ENCODE measurements at places on chromosomes 4 and X. TPM values are rescaled to one million over a fixed set of nuclear protein-coding genes. Genes with fewer than 3 reads are reported as not detected.

Gene FAM149A
- total RNA-seq: 2.9 TPM

Gene KCNIP4
- not detected for total RNA-seq

Gene SSX1
- total RNA-seq: not detected

Gene ZCCHC4
- total RNA-seq: 6.9 TPM

Gene CABS1
- not detected for total RNA-seq

Gene TRIM60
- total RNA-seq: not detected

Gene ANK2
- total RNA-seq: 127 TPM

Gene NMU
- total RNA-seq: not detected

Gene GDI1
- total RNA-seq: 42.9 TPM

Gene PNMA3
- total RNA-seq: not detected

Gene HMGB2
- total RNA-seq: 61.6 TPM

DNA sequence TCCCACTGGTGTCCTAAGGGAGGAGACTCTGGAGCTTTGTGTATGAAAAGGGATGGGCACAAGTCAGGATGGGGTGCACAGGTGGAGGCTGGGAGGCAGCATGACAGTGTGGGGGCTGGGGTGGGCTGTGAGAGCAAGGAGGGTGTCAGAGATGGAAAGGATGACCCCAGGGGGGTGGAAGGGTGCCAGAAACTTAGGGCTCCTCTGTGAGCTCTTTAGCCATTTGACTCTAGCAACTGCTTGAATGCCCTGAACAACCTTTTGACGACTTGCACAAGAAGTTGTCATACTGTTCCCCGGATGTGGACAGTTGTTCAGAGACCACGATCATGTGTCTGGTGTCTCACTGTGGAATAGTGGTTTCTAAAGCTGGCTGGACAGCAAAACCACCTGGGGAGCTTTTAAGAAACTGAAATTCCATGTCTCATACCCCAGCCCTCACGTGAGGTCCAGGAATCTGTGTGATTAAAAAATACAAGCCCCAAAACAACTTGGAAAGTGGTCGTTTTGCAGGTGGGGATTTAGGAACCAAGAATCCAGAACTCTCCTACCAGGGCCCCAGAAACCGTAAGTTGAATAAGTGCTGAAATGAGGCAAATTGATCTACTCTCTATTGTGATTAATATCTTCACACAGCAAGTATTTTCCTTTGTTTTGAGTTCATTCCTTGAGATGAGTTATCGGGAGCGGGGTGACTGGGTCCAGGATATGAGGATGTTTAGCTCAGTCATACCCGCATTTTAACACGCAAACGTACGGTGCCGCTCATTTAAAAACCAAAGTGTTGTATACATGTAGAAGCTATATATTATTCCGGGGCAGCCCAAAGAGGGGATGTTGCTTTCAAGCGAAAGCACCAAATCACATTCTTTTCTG lies 3.4 kb downstream of the RHOH start:
- no peak for DNase-seq

- DNase-seq: no peak
Measured at GRCh38 chr4:23881674-23882337, 8.0 kb downstream of the PPARGC1A start.

DNA sequence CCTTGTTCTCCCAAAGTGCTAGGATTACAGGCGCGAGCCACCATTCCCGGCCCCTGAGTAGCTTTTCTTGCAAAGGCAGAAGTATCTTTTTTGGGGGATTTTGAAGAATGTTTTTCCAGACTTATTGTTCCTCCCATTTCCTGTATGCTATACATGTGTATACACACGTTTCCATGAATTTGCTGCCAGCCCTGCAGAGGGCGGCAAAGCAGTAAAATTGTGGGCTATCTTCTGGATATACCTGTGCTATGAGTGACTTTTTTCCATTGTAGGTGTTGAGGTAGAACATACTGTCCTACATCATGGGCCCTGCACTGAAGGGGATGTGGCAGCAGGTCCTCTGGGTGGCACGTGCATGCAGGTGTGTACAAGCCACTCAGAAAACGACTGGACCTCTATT lies 16.9 kb upstream of the MED28 start:
- DNase-seq: no peak

- no peak for DNase-seq
Measured at GRCh38 chrX:111260451-111260850, 9.8 kb downstream of the CAPN6 start.

DNA sequence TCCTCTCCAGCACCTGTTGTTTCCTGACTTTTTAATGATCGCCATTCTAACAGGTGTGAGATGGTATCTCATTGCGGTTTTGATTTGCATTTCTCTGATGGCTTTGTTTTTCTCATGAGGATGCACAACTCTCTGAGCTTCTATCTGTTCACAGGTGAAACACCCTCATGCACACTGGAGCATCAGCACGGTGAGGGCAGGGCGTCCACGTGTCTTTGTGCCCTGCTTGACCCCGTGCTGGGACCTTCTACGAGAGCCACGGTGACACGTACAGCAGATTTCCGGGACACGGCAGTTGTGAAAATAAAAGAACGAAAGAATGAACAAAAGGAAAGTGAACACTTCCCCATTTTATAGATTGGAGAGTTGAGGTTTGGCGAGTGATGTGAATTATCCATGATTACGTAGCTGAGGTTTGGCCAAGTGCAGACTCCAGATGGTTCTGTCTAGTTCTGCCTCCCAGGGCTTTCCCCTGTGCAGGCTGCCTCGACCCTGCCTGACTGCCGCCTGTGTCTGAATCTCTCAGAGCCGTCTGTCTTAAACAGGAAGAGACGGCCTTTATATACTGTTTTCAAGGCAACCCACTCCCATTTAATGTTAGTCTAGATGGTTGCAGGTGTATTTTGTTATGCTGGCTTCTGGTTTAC lies 67.8 kb upstream of the SORBS2 start:
- DNase-seq: no peak

- no peak for DNase-seq
Measured at GRCh38 chr4:169215656-169216055, 55.1 kb downstream of the SH3RF1 start.

- DNase-seq: no peak
Measured at GRCh38 chrX:9847071-9847470, 60.8 kb downstream of the SHROOM2 start.

GRCh38 chr4:55834086-55834795 lies 14.7 kb downstream of the EXOC1L start:
- no peak for DNase-seq

DNA sequence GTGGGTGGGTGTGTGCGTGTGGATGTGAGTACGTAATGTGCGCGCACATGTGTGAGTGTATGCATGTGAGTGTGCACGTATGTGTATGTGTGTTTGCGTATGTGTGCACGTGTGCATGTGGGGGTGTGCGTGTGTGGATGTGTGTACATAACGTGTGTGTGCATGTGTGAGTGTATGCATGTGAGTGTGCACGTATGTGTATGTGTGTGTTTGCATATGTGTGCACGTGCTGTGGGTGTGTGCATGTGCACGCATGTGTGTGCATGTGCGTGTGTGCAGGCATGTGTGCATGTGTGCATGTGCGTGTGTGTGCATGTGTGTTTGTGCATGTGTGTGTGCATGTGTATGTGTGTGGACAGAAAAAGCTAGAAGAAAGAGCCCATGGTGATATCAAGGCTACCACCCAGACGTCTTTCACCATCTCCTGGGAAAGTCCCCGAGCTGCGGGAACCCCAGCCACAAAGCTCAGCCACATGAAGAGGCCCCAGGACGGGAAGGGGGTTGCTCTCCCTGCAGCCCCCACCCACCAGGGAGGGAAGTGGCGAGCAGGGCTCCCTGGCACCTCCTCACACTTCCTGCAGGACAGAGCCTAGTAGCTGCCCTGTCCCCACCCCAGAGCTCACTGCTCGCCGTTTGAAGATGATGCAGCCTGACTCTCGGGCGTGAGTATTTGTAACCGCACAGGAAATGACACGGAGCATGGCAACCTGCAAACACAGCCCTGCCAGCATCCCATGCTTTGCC lies 108.3 kb downstream of the DCTD start:
- no peak for DNase-seq

DNA sequence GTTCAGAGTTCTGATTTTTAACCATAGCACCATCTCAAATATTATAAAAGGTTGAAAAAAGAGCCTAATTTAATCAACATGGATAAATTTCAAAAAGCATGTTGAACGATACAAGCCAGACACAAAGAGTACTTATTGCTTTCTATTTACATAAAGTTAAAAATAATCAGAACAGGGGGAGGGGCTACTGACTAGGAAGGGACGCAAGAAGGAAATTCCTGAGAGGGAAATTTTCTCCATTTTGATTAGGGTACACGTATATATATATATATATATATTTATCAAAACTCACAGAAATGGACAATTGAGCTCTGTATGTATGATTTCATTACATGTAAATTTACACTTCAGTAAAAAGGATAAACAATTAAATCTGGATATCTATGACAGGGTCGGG lies 482 bp upstream of the MBTPS2 start:
- DNase-seq: no peak

GRCh38 chrX:123665197-123665596 lies 67.7 kb downstream of the THOC2 start:
- DNase-seq: no peak

DNA sequence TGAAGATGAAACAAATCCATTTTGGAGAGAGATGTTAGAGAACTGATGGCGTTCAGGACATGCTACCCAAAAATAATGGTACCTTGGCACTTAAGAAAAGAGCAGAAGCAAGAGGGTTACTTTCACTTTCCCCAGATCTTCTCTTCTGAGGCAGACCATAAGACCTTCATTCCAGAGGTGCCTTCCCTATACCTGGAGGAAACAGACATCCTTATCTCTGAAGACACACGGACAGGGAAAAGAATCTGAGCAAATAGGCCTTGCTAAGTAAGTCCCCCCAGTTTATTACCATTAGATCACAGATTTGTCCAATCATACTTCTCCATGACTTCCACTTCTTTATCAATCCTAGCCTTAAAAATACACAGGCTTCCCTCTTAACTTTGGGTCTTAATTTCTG lies 2.0 kb upstream of the FGF2 start:
- DNase-seq: no peak

DNA sequence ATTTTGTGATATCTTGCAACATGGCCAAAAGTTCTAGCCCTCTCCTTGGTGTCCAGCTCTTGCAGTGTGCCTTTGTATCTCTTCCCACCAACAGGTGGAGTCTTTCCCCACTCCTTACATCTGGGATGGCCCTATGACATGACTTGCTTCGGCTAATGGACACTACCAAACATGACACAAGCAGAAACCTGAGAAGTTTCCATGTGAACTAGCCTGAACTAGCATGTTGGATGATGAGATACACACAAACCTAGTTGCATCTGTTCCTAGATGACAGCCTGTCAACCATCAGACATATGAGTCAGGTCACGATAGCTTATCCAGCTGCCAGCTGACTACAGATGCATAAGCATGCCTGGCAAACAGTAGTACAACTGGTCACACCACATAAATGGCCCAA lies 207.5 kb upstream of the FTHL17 start:
- no peak for DNase-seq

DNA sequence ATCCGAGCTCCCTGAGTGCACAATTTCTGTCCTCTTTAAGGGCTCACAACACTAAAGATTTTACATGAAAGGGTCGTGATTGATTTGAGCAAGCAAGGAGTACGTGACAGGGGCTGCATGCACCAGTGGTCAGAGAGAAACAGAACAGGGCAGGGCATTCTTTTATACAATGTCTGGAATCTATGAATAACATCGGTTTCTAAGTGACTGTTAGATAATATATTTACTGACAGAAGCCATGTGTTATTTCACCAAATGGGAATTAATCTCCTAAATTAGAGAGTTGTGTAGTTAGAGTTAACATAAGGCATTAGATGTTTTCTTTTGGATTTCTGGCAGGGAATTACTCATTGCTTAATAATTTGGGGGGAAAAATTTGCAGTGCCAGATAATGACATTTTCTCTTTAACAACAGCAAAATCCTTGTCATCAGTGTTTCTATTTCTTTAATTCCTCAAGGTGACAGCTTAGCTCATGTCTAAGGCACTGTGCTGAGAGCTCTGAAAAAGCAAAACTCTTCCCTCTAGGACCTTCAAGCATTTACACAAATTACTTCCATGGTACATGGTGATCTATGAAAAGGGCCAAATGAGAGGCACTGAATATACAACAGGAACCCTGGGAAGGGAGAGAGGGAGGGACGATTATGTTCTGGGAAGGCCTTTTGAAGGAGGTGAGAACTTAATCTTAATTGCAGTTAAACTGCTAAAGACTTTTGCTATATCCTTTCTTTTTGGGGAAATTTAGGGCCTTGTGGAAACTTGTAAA lies 145.0 kb downstream of the RTL3 start:
- no peak for DNase-seq

GRCh38 chr4:70670332-70671014 lies 4.2 kb upstream of the JCHAIN start:
- no peak for DNase-seq

GRCh38 chr4:183765251-183765911 lies 106.3 kb downstream of the TRAPPC11 start:
- DNase-seq: no peak

Data from gastrocnemius medialis (tissue), 4 donors.